ENCODE measurements at places on chromosomes 5 and 9.

GRCh38 chr5:14134083-14134482 is 9.1 kb upstream of the TRIO start:
- DNase-seq = no peak

- DNase-seq = no peak
These were observed 19.4 kb upstream of the DAB2IP start for GRCh38 chr9:121631978-121632418.

GRCh38 chr5:120252839-120253238 is 211.3 kb upstream of the PRR16 start:
- DNase-seq = no peak

DNA sequence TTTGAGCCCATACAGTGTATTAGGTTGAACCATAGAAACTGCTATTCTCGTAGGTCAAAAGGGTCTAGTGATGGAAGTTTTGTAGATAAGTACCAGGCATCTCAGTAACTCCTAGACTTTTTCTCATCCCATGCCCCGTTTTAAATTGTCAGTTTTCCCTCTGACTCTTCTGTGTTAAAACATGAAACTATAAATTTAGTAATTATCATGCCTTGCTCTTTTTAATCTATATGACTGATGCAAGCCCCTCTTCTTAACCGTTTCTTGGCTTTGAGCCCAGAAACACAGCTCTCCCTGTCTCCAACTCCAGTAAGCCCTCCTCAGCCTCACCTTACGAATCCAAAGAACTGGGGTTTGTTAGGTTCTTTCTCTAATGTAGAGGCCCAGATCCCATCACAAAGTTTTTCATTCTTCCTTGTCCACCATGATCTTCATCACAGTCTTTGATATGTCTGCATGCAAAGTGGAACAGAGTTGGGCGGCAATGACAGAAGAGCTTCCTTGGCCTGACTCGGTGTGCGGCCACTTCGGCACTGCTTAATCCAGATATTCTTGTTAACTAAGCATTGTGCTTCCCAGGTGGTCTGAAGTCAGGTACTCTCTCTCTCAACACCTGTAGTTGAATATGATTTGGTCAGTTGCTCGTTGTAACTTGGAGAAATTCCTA is 21.1 kb downstream of the RGMB start:
- DNase-seq = no peak

GRCh38 chr5:143757116-143757515 is 54.8 kb upstream of the HMHB1 start:
- no peak for DNase-seq

GRCh38 chr5:137078171-137078665 is 420.9 kb downstream of the SPOCK1 start:
- no peak for DNase-seq

GRCh38 chr5:122263352-122264030 is 48.5 kb upstream of the SNCAIP start:
- DNase-seq = no peak

- DNase-seq = no peak
These were observed 170.5 kb upstream of the PPP1R26 start for GRCh38 chr9:135308821-135309762.

DNA sequence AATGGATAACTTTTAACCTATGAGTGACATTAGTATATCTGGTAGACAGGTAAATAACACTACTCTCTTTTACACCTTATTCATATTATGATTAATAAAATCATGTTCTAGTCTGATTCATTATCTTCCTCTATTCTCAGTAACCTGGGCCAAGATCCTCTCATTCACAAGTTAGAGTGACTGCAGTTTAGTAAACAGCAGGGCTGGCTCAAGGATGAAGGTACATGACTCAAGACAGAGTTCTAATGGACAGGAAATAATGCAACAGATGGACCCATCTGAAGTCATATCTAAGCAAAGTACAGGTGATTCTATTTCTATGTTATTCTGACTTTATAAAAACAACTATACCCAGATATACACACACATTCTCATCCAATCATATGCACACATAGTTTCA is 582.5 kb upstream of the CDH18 start:
- DNase-seq = no peak

DNA sequence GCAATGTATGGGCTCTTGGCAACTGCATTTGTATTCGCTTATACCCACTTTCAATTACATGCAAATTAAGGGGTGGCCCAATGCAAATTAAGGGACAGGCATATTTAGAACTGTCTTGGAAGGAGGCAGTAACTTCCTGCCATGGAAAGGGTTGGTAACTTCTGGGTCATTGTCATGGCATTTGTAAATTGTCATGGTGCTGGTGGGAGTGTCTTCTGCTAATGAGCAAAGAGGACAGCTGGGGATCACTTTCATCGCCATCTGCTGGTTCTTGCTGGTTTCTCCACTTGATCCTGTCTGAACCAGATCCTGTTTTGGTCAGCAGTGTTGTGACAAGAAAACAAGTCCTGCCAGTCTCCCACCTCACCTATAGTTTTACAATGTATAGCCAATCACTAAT is 23.3 kb upstream of the UGT3A2 start:
- DNase-seq = no peak

DNA sequence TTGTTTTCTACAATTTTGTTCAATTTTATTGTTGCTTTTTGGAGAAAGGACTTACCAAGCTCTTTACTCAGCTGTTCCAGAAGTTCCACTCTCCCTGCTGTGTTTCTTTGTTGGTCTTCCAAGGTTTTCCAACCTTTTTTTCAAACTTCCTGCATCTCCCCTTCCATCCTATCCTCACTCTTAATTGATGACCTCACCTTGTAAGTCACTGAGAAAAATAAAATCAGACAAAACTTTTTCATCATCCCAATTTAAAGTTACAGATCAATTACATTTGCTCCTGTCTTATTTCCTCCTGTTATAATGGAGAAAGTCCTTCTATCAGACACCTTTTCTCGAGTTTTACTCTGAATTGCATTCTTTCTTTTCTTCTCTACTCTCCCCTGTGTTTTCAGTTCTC is 121.1 kb downstream of the DMXL1 start:
- DNase-seq = no peak

GRCh38 chr5:123549256-123549904 is 37.4 kb downstream of the CSNK1G3 start:
- DNase-seq = no peak

DNA sequence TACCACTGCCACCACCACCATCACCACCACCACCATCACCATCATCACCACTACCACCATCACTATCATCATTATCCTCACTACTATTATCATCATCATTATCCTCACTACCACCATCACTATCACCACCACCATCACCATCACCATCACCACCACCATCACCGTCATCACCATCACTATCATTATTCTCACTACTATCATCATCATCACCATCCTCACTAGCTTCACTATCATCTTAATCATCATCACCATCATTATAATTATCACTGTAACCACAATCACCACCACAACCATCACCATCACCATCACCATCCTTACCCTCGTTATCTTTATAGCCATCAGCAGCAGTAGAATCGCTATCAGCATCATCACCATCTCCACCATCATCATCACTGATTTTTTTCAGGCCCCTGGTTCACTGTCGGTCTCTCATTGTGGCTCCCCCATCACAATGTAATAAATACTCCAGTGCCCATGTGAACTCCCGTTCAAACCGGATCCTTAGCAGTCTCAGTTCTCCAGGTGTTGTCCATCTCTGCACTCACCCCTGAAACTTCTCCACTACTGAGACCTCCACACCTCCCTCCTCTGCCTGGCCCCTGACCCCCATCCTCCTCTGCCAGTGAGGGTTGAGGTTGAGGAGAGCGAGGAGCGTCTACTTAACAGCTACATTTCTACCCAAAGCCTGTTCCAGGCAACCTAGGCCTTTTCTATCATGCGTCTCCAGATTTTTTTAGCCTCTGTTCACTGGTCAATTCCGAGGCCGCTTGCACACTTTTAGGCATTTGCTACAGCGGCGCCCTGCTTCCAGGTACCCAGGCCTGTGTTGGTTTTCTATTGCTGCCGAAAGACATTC is 238.2 kb downstream of the PBX3 start:
- DNase-seq = no peak

DNA sequence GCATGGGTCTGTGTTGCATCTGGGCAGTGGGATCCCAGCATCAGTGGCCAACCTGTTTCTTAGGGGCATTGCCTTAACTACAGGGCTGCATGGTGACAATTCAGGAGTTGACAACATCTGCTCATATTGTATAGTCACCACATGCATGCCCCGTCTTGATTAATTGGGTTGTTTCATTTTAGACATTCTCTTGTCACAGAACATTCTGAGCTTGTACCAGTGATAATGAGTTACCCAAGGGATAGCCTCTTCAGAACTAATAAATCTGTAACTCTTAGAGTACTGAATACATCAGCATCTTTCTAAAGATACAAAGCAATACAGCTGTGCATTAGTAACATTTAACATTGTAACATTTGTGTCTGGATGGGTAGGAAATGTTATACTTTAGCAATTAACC is 426.5 kb upstream of the CD180 start:
- no peak for DNase-seq

DNA sequence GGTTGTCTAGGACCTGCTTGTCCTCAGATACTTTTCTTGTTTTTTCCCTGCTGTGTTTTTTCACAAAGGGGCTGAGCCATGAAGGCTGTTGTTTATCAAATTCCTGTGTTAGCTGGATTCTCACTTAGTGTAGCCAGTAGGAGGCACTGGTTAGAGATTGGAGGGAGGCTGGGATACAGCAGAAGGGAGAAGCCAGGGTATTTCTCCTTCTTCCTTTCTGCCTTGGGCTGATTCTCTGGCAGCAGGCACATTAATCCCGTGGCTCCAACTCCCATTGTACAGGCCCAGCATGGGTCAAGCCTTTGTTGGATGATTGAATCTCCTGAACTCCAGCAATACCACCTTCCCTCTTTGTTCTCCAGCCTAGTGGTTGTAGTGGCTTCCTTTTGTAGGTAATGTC is 46.4 kb upstream of the FAM170A start:
- no peak for DNase-seq

GRCh38 chr5:5649641-5650040 is 227.2 kb downstream of the ICE1 start:
- DNase-seq = no peak
